ENCODE measurements at places on chromosomes 3 and 15.

DNA sequence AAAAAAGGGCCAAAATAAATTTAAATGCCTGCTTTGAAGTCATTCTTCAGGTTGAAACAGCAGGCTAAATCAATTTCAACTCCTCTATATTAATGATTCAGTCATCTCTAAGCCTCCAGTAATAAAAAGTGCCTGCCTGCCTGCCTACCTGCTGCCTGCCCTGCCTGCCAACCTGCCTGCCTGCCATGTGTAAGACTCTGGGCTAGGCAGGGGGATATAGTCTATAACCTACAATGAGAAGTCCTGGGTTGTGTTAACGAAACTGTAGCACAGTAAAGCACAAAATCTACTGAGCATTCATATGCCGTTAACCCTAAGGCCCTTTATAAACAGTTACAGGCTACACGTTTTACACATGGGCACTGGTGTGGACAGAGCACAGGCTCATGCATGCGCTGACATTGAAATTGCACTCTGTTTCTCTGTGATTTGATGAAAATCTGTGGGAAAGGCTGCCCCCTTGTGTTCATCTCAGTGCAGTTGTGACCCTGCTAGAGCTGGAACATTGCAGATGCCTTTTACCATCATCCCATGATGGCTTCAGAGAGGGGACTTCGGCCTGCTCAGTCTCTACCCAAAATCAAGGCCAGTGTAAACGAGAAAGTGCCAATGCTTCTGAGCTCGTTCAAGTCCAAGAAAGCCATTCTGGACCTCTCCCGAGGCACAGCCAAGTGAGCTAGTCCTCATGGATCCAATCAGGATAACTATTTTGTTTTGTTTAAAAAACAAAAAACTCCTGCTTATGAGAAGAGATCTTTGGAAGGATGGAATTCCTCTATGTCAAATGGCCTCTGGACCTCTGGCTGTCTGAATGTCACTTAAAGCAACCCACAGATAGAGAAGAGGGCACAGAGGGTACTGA lies 64.6 kb downstream of the EFL1 start:
- DNase-seq, result no peak

DNA sequence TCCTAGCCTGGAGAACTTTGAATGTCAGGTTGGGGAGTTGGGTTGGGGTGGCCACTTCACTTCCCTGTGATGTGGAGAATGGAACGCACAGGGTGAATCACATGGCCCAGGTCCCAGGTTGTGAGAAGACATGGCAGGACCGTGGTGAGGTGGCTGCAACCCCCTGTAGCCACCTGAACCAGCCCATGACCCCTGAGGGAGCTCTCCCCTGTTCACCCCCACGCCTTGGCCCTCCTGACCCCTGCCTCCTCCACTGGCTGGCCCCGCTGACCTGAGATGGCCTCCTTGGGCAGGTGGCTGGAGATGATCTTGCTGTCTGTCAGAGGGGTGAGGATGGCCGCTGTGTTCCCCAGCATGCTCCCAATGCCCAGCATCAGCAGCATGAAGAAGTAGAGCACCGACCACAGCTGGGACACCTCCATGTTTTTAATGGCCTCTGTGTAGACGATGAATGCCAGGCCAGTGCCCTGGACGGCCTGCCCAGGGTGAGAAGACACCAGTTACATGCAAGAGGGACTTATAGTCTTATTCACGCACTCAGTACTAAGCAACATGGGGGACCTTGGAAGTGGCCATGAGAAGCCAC lies 31.0 kb downstream of the SLC6A20 start:
- no peak for DNase-seq

- no peak for DNase-seq
Measured at GRCh38 chr3:101900316-101900715, 51.0 kb downstream of the NFKBIZ start.

- DNase-seq, result no peak
Measured at GRCh38 chr15:78650022-78650421, 9.0 kb upstream of the CHRNB4 start.

GRCh38 chr3:39665441-39665840 lies 144.0 kb upstream of the MYRIP start:
- no peak for DNase-seq

DNA sequence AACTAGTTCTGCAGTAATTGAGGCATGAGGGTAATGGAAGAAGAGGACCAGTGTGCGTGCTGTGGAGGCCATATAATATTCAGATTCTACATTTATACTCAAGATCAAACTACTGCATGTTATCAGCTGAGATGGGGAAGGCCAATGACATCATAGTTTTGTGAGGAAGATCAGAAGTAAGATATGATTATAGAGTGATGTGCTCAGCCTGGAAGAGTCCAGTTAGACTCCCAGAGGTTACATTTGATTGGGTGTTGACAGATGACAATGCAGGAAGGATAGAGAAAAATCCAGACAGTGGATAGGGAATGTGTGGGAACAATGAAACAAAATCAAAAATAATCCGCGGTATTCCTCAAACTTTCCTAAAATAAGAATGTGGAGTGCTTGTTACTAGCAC lies 35.4 kb downstream of the GOLIM4 start:
- no peak for DNase-seq

GRCh38 chr3:150022381-150023238 lies 51.9 kb upstream of the PFN2 start:
- no peak for DNase-seq

DNA sequence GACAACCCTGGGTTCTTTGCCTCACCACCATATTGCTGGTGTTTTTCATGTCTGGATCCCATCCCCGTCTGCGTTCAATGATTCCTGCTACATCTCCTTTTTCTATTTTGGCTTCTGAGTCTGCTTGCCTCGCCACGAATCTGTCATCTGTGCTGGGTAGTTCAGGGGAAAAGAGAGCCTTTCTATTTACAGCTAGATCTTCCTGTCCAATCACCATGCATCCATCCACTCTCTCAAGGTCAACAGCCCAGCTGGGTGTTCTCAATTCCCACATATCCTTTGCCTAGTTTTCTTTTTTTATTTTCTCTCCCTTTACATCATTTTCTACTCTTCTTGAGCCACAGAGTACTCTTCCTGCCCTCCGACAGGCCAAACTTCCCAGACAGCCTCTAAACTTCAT lies 104.8 kb upstream of the RAD18 start:
- no peak for DNase-seq

GRCh38 chr15:99438691-99439523 lies 126.9 kb upstream of the MEF2A start:
- peak; percentile 21 for DNase-seq

DNA sequence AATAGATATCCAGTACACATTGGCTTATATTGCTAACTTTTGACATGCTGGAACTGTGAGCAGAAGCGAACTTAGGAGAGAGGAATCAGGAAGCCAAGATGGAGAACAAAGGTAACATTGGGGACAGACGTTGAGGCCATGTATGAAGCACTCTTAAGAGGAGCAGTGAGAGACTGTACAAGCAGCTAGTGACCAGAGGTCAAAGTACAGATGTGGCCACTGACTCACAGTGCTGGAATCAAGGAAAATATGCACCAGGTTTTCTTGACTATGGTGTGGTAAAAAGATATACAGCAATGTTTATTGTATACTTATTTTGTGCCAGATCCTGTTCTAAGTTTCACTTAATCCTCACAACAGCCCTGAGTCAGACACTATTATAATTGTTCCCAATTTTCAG lies 2.0 kb upstream of the IL20RB start:
- DNase-seq, result no peak

- DNase-seq, result no peak
Measured at GRCh38 chr15:80923668-80924067, 66.0 kb downstream of the MESD start.

DNA sequence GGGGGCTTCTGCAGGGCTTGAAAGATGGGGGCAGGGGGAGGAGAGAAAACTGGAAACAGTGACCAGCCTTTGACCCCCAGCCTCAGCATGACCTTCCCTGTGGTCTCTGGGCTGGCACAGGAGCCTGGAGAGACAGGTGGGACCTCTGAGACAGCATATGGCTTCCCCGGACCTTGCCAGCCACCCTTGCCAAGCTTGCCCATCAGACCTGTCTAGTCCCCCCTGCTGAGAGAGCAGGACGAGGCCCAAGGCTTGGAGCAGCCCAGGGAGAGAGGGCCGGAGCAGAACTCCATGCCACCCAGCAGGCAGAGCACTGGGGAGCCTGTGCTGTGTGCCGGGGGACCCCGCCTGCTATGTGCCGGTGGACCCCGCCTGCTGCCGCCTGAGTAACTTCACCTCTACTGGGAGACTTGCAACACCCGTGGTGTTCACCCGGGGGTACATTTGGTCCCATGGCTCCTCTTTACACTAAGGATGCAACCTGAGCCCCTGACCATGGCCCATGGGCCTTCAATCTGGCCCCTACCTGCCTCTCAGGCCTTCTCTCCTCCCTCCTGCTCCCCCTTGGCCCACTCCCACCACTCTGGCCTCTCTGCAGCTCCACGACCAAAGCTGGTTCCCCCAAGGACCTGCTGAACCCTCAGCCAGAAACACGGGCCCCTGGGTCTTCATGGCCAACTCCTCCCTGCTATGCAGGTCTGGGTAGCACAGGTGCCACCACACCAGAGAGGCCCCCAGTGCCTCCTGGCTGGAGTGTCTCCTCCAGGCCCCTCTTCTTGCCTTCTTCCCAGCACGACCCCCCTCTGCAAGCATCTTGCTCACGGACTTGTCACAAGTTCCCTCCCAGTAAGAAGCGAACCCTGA lies 21.1 kb upstream of the SLC41A3 start:
- DNase-seq, result no peak

GRCh38 chr3:140470211-140470610 lies 207.7 kb upstream of the TRIM42 start:
- DNase-seq, result no peak

- no peak for DNase-seq
Measured at GRCh38 chr3:128278761-128279600, 125.7 kb downstream of the EEFSEC start.

- DNase-seq, result no peak
Measured at GRCh38 chr15:66692808-66693596, 9.0 kb upstream of the SMAD6 start.

- no peak for DNase-seq
Measured at GRCh38 chr3:185397676-185398075, 34.7 kb downstream of the MAP3K13 start.

DNA sequence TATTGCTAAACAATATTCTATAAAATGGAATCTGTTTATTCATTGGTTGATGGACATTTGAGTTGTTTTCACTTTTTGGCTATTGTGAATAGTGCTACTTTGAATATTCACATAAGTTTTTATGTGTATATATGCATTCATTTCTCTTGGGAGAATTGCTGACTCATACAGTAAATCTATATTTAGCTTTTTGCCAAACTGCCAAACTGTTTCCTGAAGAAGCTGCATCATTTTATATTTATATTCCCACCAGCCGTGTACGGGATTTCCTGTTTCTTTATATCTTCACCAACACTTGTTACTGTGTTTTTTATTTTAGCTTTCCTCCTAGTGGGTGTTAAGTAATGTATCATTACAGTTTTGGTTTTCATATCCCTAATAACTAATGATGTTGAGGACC lies 12.5 kb upstream of the TCAIM start:
- no peak for DNase-seq

- no peak for DNase-seq
Measured at GRCh38 chr15:73237910-73238309, 130.8 kb downstream of the HCN4 start.

DNA sequence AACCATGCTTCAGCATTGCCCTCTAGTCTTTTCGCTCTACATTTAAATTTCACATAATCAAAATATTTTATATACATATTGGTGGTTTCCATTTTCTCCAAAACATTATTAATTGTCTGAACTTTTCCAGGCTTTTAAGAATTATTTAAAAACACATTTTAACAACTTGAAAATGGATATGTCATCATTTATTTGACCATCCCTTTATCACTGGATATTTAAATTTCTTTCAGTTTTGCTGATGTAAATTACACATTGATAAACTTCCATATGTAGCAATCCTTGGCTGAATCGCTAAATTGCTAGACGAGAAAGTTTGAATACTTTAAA lies 146.0 kb downstream of the ATP10A start:
- no peak for DNase-seq

DNA sequence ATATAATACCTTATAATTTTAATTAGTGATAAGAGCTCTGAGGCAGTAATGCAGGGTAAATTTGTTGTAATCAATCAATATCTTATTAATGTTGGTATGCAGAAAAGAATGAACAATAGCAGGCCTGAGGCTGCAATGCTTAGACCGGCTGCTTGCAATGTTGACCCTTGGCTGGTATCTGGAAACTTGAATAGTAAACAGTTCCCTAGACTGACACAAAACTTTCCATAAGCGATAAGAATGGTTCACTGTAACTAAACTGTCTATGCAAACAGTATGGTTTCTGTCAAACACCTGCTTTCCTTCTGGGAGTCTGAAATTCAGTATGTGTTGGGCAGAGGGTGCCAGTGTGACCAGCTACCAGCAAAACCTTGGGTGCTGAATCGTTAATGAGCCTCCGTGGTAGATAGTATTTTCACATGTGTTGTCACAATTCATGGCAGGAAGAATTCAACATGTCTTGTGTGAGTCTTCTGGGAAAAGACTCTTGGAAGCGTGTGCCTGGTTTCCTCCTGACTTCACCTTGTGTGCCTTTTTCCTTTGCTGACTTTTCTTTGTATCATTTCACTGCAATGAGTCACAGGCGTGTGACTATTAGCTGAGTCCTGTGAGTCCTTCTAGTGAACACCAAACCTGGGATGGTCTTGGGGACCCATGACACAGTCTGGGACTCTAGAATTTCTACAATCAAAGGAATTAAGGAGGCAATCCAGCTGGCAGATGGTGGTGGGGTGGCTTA lies 30.7 kb upstream of the CLRN1 start:
- DNase-seq, result no peak

DNA sequence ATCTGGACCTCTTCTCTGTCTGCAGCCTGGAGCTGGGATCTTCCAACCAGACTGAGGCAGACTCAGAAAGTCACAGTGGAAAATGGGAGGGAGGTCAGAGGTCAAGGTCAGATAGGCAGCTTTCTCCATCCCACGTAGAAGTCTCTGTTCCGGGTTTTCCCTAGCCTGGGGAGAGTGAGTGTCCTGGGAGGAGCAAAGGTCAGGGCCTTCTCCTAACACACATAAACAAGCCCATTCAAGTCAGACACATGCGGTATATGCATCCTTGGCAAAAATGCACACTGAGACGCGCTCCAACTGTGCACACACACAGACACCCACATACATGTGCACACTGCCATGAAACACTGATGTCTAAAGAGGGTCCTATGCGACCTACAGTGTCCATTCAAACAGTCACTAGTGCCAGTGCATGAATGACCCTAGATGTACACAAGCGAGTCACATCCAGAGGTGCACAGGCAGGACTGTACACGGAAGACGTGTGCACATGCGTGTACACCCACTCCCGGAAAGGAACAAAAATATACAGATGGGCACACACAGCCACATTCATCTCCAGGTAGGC lies 681 bp downstream of the TWF2 start:
- no peak for DNase-seq

- DNase-seq, result no peak
Measured at GRCh38 chr3:50370594-50370993, 11.3 kb upstream of the TMEM115 start.
